ENCODE measurements at places on chromosomes 6 and 20.

DNA sequence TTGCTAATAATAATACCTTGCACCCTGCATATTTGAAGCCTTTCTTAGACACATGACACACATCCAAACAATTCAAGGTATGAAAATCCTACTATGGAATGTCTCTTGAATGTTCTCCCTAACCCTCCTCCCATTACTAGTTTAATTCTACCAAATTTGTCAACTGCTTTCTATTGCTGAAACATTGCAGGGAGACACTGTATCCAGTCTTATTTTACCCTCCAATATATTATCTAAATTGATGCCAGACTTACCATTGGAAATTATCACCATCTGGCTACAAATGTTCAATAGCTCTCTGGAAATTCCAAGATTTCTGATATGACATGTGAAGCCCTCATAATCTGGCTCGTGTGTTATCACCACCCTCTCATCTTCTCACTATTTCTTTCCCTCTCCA lies 1027.3 kb upstream of the CITED2 start:
- DNase-seq = no peak

- no peak for DNase-seq
Observed at GRCh38 chr20:43953919-43954592, 39.4 kb downstream of the TOX2 start.

- DNase-seq = no peak
Observed at GRCh38 chr6:15132854-15133670, 112.8 kb upstream of the JARID2 start.

DNA sequence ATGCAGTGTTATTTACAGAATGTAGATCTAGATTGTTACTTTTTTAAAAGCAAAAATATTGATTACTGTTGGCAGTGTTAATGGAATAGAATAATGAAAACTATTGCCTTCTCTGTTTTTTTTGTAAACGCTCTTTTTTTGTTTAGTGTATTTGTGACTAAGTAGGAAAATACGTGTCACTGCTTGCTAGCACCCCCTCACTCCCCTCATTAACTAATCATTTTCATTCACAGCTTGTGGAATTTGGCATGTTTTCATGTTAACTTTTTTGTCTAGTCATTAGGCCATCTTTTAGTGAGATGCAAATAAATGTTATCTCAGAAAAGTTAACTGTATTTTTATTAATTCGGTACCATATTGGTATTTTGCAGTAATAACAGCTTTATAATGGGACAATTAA lies 29.8 kb downstream of the ADGRG6 start:
- no peak for DNase-seq

GRCh38 chr6:28206928-28207509 lies 18.1 kb upstream of the ZSCAN9 start:
- no peak for DNase-seq

- no peak for DNase-seq
Observed at GRCh38 chr6:13334953-13335352, 6.6 kb upstream of the TBC1D7 start.

GRCh38 chr20:30288346-30288745 lies 969.1 kb upstream of the DEFB115 start:
- no peak for DNase-seq

GRCh38 chr6:100506651-100507050 lies 41.9 kb upstream of the SIM1 start:
- no peak for DNase-seq

GRCh38 chr20:33159713-33160112 lies 8.2 kb upstream of the BPIFA2 start:
- no peak for DNase-seq

- no peak for DNase-seq
Observed at GRCh38 chr6:121851056-121851455, 415.6 kb downstream of the GJA1 start.

DNA sequence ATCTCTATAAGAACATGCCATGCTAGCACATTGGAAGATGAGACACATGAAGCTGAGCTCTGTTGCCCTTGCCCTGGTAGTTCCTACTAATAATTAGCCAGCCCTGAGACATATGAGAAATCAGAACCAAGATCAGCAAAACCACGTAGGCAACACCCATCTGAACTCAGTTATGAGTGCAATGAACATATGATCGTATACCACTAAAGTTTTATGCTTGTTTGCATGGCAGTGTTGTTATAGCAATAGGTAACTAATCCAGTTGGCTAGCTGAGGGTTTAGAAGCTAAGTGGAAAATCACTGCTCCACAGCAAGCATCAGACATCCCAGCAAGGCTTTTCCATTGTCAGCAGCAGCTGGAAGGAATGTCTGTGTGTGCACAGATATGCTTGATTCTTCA lies 180.7 kb downstream of the BTBD3 start:
- no peak for DNase-seq

DNA sequence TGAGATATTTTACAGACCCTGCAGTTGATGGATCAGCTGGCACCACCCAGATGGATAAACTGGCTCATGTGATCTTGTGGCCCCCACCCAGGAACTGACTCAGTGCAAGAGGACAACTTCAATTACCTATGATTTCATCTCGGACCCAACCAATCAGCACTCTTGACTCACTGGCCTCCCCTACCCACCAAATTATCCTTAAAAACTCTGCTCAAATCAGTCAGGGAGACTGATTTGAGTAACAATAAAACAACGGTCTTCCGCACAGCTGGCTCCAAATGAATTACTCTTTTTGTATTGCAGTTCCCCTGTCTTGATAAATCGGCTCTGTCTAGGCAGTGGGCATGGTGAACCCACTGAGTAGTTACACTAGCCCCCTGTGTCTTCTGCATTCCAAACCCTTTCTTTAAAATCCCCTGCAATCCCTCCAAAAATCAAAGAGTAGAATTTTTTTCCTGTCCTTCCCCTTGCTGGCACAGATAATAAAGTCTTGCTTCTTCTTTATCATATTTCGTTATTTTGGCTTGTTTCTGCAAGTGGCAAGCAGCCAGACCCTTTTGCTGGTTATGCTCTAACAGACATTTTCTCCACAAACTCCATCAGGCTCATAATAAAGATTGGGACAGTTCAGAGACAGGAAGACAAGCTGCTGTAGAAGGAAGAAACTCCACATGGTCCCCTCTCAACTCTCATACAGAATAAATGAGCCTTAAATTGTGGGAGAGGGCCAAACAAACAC lies 48.3 kb downstream of the OR2B6 start:
- DNase-seq = no peak

- no peak for DNase-seq
Observed at GRCh38 chr20:32602273-32602672, 17.1 kb upstream of the NOL4L start.

DNA sequence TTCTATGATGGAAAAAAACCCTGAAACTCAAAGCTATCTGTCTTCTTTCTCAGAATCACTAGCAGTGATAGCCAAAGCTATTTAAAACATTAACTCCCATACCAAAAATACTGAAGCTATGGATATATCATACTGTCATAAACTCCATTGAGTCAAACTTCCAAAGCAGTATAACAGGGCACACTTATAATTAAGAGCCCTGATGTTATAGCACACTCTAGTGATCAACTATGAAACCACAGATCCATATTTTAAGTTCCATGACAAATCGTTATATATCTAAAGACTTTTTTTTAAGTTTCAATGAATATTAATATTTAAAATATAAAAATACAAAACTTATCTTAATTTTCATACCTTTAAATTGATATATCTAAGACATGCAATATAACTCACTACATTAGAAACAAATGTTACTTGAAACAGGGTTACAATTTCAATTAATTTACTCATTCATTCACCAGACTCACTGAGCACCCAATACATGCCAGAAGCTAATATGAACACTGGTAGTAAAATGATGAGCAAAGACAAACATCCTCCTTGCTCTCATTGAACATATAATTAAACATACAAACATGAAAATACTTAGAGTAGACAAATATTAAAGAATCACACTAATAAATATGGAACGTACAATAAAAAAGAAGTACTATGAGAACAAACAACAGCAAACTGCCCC lies 69.3 kb downstream of the IBTK start:
- no peak for DNase-seq

DNA sequence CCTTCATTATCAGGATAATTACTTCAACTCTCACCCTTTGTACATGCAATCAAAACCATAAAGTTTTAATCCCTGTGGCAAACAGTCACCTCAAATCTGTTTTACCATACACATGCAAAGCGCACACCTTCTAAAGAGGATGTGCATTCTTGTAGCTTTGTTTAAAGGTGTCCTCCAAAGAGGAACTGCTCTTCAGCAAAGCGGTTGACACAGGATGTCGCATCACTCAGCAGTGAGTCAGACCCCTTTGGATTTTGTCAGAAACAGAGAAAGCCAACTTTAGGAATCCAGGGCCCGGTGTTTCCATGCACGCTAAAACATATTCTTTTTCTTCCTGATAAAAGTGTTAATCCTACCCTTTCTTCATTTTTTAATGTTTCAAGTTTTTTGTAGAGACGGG lies 268.3 kb upstream of the ARID1B start:
- no peak for DNase-seq

DNA sequence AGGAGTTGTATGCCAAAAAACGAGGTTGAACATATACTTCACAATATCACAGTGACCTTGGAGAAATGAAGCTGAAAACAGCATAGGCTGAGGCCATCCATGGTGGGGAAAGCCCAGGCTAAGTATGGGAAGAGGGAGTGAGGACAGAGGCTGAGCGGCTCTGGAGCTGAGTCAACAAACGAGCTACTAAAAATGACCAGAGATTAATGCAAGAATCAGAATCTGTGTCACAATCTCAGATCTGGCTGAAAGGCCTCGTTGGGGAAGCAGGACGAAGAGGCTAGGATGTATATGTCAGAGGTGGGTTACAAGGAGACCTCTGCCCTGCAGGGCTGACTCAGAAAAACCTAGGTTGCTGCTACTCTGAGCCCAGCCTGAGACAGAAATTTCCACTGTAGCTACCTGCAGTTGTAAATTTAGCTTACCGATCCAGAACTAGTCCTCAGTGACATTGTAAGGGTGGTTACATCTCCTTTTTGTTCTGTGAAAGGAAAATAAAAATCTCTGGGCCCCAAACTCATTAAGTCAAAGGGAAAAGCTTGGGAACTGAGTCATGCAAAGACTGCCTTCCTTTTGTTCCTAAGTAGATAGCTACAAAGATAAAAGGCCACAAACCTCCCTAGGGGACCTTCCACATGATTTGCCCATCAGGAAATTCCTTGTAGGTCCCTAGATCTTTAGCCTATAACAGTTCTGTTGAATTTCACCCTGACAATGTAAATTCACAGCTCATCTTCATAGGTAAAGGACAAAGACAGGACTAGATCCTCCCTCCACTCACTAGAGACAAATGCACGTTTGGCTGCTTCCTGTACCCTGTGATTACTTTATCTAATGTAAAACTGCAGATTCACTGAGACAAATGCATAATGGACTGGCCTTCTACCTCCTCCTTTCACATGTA lies 8.5 kb upstream of the TUBB2A start:
- DNase-seq = no peak

DNA sequence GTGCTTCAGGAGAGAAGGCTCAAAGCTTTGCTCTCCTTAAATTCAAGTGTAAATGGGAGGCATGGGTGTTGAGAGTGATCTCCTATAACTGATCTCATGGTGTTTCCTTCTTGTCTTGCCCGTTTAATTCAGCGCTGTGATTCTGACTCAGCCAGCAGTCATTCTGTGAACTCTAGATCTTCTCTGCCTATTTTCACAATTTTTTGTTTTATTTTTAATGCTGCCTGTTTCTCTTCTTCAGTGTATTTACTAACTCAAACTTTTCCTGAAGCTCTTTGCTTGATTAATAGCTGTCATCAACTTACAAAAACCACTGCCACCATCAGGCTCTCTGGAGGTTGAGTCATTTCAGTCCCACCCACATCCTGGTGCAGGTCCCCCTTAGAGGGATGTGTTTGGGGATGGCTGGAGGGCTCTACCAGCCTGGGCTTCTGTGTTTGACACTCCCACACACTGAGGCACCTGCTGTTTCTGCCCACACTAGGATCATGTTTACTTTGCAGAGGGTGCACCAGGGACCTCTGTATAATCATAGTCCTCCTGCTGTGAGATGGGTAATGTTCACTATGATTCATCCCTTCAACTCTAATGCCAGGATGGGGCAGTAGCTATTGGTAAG lies 94.0 kb downstream of the SHLD1 start:
- DNase-seq = peak; percentile 59

DNA sequence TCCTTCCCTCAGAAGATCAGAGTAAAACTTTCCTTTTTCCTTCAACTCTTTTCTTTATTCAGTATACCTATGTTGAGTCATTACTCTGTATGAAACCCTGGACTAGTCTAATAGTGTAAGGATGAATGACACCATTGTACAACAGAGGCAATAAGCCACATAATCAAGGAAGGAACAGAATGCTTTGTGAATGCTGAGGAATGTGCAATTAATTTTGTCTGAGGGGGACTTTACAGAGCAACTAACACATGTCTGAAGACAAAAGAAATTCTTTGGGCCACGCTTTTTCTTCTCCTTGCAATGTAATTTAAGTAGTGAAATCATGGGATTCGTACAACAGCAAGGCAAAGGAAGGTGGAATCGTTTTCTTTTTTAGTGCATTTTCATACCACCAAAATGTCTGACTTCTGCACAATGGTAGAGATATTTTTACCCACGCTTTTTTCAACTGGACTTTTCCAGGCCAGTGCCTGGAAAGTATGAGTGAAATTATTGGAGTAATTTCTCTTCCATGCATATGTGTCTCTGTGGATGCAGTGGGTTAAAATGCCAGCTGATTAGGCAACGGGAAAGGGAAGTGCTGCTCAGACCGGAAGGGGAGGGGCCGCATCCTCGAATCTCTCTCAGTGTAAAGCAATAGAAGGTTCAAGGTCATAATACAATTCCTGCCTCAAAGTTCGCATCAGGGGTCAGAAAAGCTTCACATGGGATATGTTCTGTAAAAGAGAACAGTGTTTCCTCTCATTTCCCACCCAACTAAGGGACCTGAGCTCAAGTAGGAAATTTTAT lies 89.9 kb upstream of the MTHFD1L start:
- no peak for DNase-seq

DNA sequence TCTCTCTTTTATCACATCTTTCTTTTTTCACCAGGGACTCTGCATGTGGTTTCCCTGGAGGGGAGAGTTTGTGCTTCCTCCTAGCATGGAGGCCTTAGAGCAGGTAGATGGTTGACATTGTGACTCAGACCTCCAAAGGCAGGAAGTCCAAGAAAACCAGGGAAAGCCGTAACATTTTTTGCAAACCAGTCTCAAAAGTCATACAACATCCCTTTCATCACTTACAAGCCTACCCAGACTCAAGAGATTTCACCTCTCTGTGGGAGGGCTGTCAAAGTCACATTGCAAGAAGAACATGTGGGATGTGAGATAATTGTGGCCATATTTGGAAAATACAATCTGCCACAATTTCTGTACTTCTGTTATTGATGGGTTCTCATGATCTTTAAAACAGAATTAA lies 46.2 kb downstream of the SNRNP48 start:
- DNase-seq = no peak

DNA sequence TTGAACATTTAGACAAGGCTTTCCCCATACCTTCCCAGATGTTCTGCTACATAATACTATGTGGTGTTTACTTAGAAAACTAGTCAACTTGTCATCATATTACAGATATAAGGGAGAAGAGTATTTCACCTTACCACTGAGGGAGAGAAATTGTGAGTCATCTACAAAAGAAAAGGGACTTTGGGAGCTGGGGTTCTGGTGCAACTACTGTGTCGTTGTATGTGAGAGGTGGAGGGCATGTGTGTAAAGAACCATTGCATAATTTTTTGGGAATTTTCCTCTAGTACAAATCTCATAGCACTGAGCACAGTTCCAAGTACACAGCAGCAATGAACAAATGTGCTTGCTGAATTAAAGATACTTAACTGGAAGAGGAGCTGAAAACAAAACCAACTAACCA lies 665.6 kb downstream of the DHX35 start:
- no peak for DNase-seq

- DNase-seq = no peak
Observed at GRCh38 chr6:105035299-105035698, 78.4 kb downstream of the LIN28B start.

Measured in stimulated activated CD4-positive, alpha-beta T cell treated with anti-CD3 and anti-CD28 coated beads, Interleukin-4, amount 100 ng/mL, for 1 hour (primary cell).